NCI-H146 (cell line): ENCODE measurements at places on chromosomes 1 and 21.
A peak's percentile ranks its signal among the peaks of the same experiment; 100 is the strongest.

- DNase-seq = no peak
These were observed 183.5 kb upstream of the ADGRL4 start for GRCh38 chr1:79190074-79190473.

GRCh38 chr1:36560177-36560576 is 77.5 kb upstream of the CSF3R start:
- DNase-seq = no peak

DNA sequence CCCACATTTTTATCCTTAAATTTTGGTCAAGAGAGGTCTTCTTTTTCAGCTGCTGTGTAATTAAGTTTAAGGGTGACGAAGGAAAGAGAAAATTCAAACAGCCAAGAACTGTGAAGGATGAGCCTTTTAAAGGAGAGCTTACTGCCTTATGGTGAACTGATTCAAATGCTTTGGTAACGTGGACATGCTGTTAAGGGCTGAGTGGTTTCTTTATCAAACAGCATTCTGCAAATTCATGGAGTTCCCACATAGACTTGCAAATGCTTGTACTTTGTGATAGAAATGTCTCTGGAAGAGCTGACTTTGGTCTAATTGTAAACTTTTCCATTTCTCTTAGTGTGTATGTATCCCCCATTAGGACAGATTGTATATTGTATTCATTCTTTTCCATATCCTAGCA is 93.8 kb downstream of the CHD1L start:
- no peak for DNase-seq

- DNase-seq = no peak
These were observed 29.8 kb downstream of the TNNT2 start for GRCh38 chr1:201347498-201348210.

DNA sequence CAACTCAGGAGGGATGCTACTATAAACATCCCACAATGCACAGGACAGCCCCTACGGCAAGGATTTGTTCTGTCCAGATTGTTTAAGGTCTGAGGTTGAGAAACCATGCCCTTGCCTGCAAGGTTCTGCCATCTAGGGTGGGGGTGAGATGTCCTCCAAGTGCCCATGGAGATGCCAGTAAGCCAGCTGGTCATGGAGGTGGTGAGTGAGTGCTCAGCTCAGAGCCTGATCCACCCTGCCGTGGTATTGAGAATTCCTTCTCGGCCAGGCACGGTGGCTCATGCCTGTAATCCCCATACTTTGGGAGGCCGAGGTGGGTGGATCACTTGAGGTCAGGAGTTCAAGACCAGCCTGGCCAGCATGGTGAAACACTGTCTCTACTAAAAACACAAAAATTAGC is 13.3 kb upstream of the CTRC start:
- DNase-seq = no peak

GRCh38 chr1:111174070-111174469 is 26.4 kb downstream of the DENND2D start:
- DNase-seq = no peak

DNA sequence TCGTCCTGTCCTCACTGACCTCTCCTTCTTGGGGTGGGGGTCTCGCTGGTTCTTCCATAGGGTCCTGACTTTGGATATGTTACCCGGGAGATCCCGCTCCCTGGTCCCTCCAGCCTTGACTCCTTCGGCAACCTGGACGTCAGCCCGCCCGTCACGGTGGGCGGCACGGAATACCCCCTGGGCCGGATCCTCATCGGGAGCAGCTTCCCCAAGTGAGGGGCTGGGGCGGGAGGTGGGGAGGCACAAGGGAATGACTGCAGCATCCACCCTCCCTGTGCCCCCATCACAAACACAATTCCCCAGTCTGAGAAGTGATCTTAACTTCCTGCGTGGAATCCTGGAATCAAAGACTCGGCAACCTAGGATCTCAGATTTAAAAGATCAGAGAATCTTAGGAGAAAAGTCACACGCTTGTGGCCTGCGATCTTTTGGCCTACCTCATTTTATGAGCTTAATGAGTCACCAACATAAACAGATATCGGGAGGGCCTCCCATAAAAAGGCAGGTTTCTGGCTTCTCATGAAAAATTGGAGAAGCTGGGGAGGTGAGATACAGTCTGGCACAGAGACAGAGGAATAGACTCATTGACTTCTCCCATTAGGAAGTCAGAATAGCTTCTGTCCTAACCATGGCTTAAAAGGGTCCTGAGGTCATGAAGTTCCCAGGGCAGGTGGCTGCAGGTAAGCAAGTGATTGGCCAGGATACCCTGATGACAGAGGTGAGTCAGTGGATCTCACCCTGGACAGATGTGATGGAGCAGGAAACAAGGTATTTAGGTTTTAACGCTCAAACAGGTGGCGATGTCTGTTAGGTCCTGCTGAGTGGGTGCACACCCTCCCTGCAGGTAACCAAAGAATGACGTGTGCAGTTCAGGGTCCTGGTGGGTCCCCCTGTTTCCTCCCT is 15.9 kb upstream of the PADI3 start:
- peak; percentile 22 for DNase-seq

DNA sequence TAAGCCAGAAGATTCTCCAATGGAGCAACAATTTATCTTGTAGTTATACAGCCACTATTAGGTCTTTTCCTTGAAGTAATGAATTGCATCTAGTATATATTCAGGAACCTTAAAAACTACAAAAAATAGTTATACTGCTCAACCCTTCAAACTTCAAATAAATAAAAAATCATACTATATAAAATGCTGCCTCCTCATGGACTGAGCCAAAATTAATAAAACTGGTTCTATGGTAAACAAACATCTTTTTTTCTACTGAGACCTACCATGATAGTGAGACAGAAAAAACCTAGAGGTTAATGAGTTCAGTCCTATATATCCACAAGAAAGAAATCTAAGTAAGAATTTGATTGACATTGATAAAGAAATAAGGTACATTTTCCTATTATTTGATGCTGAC is 67.7 kb downstream of the GPATCH2 start:
- no peak for DNase-seq

DNA sequence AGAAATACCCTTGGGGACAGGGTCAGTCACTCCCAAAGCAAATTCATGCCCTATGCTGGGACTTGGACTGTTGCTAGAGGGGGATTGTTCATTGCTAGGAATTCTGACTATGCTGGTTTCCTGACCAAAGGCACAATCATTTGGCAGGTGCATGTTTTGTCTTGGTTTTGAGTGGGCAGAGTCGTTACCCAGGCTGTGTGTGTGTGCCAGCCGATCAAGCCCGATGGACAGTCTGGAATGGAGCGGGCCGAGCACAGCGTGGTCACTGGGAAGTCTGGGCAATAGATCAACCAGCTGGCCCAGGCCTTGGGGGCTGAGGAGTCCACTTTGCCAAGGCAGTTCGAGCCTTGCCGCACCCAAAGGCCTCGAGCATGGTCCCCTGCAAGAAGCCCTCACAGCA is 60.9 kb downstream of the HTR6 start:
- DNase-seq = no peak

GRCh38 chr1:179129702-179130473 is 48.0 kb downstream of the TOR3A start:
- DNase-seq = no peak

- no peak for DNase-seq
These were observed 5.2 kb upstream of the OTUD7B start for GRCh38 chr1:150015651-150016131.

GRCh38 chr1:18390953-18391352 is 89.8 kb upstream of the KLHDC7A start:
- no peak for DNase-seq

- no peak for DNase-seq
These were observed 74.8 kb upstream of the TINAGL1 start for GRCh38 chr1:31501505-31501904.

GRCh38 chr1:81237473-81238089 is 563.2 kb upstream of the ADGRL2 start:
- DNase-seq = peak; percentile 37

- no peak for DNase-seq
These were observed 178.6 kb upstream of the HMGB4 start for GRCh38 chr1:33685256-33685655.

DNA sequence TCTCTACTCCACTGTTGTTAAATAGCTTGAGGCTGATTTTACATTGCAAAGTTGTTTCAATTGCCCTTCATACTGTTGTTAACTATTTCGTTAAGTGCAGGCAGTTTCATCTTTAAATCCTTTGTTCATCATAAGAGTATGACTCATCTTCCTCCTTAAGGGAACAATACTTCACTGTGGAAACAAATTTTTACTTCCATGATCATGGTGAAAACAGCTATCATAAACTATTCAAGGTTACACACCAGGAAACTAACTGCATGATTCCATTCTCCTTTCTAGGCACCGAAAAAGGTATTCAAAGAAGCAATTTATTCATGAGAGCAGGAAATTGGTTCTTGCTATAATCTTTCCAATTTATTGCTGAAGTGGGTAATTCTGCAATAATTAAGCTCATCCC is 593.2 kb downstream of the LRRIQ3 start:
- DNase-seq = no peak
